Stimulated activated naive CD8-positive, alpha-beta T cell treated with anti-CD3 and anti-CD28 coated beads, Interleukin-15, amount 100 ng/mL, for 72 hours (primary cell): ENCODE measurements at places on chromosomes 1 and 21.

DNA sequence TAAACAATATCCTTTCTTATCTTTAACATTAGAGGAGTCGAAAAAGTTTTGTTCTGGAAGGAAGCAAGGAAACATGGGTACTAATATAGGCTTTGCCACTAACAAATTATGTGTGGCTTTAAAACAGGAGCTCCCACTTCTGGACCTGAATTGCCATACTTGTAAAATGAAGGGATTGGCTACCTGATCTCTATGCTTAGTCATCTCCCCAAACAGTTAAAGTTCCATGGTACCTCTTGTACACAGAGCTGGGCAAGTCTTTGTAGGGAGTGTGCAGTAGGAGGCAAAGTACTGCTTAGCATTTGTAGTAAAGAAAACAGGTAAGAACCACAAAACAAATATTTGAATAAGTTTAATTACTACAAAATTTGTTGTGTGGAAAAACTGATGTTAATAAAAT, 81.3 kb downstream of the MAST2 start:
- no peak for DNase-seq

DNA sequence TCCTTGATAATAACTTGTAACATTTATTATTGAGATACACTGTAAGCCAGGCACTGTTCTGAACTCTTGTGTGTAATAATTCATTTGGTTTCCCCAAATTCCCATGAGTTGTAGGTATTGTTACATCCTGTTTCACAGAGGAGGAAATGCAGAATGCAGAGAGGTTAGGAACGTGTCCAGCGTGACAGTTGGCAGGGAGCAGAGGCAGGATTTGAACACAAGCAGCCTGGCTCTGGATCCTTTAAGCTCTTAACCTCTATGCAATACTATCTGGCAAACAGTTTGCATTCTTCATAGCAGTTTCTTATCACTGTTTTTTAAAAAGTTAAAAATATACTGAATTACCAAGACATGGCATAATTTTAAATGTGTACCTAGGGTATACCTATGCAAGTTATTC, 30.5 kb downstream of the EEIG2 start:
- no peak for DNase-seq

DNA sequence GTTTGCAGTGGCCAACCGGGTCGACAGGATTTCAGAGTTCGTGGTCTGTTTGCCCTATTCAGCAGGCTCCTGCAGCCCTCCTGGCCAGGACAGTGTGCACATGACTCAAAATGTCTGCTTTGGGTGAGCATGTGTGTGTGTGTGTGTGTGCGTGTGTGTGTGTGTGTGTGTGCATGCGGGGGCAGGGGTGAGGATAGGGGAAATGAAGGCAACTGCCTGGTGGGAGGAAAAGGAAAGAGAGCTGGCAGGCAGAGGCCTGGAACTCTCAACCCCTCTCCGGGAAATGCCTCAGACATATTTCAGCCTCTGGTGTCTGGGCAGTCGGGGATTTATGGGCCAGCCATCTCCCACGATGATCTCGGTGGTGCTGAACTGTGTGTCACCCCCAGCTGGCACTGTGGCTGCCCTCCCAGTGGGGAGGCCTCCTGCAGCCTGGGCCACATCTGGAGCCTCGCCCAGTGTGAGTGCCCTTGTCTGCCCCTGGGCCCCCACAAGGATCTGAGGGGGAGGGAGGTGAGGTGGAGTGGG, 15.2 kb downstream of the CDCP2 start:
- DNase-seq: no peak

- DNase-seq: no peak
Observed at GRCh38 chr1:6941786-6942185, 156.5 kb downstream of the CAMTA1 start.

GRCh38 chr1:226891846-226892523, 21.6 kb downstream of the PSEN2 start:
- DNase-seq: no peak

- no peak for DNase-seq
Observed at GRCh38 chr1:5822726-5823125, 169.5 kb downstream of the NPHP4 start.

DNA sequence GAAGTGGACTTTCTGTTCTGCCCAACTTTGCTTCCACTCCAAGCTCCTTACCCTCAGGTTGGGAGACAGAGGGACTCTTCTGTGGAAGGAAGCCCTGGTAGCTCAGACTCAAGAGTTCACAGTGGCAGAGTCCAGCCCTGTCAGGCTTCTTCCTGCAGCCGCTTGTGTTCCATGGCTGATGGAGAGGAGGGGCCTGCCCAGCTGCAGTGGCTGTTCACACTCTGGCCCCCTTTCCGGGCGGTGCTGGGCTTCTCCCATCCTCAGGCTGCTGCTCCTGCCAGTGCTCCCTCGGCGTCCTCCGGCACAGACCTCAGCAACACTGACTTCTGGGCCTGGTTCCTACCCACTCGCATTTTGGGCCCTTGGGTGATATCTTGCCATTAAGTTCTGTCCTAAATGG, 4.0 kb downstream of the KRTAP10-1 start:
- no peak for DNase-seq

GRCh38 chr1:165877940-165878556, 50.6 kb downstream of the UCK2 start:
- peak; percentile 28 for DNase-seq

DNA sequence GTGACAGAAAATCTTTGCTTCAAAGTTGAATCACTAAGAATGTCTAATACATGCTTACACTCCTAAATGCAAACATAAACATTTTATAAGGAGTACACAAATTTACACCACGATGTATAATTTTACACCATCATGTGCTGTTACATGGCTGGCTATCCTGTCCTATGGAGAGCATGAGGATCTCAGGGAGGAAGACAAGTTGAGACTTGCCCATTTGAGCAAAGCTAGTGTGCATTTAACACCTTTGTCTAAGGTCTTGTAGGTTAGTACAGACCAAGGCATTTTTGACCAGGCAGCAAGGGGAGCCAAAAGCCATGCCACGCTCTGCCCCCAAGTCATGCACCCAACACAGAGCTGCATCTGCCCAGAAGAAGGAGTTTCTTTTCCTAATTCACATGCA, 14.5 kb upstream of the COG2 start:
- DNase-seq: no peak
